ENCODE measurements at places on chromosomes 2 and 18.

DNA sequence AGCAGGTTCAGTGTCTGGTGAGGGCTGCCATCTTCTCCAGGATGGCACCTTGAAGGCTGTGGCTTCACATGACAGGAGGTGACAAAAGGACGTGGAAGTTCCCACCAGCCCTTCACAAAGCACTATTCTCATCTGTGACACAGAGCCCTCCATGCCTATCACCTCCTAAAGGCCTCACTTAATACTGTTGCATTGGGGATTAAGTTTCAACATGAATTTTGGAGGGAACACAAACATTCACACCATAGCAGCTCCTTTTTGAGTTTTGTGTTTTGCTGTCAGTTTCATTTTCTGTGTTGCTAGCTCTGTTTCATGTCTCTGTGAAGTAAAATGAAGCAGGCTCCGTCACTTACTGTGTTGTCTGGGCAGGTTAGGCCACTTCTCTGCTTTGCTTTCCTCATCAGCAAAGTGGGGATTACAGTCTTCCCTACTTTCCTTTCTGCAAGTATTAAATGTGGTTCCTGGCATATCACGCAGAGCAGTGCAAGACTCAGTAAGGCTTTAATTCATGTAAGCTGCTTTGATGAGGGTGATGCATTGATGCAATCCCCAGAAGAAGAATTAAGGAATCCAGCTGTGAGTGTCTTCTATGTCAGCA, 31.6 kb downstream of the LIMS1 start:
- no peak for DNase-seq

DNA sequence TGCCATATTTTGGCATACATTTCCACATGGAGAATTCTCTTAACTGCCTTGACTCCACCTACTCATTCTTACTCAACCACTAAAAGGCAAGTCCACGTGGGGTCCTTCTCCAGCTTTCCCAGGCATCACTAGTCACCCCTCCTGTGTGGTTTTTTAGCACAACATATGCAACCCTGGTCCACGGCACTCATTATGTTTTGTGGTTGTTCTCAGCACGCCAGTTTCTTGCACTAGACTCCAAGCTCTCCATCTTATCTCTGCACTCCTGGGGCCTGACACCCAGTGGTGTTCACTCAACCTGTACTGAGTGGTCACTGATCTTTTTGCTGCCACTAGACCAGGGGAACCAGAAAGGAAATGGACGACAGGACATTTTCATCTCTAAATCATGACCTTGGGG, 18.0 kb downstream of the MARCHF4 start:
- DNase-seq = no peak

GRCh38 chr2:163859951-163860350, 124.1 kb upstream of the FIGN start:
- no peak for DNase-seq

DNA sequence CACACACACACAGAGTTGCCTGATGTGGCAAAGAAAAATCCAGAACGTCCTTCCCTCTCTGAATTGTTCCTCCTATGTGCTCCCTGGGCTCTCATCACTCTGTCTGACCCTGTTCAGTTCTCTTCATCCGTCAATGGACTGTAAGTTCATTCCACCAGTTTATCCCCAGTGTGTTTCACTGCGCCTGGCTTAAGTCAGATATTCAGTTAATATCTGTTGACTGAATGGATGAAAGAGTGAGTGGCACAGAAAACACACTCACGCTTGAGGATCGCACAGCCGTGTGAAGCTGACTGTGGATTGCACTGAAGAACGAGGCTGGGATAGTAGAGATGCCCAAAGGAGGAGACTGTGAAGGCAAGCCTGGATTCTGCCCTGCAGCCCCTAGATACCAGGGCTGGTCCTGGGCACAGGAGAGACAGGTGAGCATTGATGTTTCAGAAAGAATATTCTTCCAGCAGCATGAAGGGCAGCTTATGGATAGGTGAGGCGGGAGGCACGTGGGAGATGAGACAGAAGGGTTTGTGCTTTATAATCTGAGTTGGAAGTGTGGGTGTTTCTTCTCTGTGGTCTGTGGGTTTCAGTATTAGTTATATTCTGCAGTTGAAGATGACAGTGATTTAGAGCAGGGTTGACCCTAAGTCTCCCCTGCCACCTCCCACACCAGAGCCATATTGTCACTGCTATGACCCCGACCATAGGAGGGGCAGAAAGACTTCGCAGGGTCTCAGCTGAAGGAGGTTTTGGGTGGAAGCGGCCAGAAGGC, 129.9 kb downstream of the SOCS6 start:
- DNase-seq = no peak

Data from HEK293T (cell line).